ENCODE measurements at places on chromosomes 11 and 22.

DNA sequence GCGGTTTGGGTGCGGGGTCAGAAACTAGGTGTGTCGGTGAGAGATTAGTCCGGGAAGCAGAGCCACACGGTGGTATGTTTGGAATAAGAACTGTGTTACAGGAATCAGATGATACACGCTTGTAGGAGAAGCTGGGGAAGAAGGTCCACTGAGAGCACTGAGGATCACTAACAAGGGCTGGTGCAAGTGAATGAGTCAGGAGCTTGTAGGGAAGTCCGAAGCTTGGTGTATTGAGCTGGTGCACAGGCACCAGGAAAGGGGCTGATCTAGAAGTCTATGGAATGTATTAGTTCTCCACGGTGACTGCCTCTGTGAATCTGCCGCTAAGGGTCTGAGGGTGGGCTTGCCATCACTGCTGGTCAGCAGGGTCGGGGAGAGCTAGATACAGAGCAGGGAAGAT, 18.8 kb upstream of the GRK3 start:
- no peak for DNase-seq

- DNase-seq, result no peak
Measured at GRCh38 chr11:41189701-41190436, 269.6 kb downstream of the LRRC4C start.

- no peak for DNase-seq
Measured at GRCh38 chr22:28885939-28886338, 2.6 kb downstream of the ZNRF3 start.

DNA sequence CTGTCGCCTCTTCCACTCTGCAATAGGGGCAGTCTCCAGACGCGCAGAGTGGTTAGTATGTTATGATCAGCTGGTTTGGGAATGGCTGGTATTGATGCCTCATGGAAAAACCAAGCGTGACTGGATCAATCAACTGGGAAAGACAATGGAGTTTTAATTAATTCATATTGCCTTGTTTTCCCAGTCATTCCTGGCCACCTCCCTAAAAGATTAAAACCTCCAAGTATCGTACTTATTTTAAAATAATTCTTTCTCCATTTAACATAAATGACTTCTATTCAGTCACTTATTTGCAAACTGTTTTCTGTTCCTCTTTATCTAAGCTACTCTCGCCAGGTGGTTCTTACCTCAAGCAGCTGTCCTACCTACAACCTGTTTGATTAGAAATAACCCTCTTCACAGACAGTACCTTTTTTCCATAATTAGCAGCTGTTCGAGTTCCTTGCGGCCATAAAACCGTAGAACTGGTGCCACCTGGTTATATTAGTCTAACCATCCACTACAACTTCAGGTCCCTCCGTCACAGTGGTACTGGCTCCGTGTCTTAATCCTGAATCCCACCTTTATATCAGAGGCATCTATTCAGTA, 898 bp downstream of the ZNF215 start:
- no peak for DNase-seq

GRCh38 chr22:49042066-49042465, 785.6 kb downstream of the BRD1 start:
- no peak for DNase-seq

GRCh38 chr11:46281371-46281831, 3.9 kb downstream of the CREB3L1 start:
- DNase-seq, result no peak
